ENCODE measurements at places on chromosomes 5 and 9.

DNA sequence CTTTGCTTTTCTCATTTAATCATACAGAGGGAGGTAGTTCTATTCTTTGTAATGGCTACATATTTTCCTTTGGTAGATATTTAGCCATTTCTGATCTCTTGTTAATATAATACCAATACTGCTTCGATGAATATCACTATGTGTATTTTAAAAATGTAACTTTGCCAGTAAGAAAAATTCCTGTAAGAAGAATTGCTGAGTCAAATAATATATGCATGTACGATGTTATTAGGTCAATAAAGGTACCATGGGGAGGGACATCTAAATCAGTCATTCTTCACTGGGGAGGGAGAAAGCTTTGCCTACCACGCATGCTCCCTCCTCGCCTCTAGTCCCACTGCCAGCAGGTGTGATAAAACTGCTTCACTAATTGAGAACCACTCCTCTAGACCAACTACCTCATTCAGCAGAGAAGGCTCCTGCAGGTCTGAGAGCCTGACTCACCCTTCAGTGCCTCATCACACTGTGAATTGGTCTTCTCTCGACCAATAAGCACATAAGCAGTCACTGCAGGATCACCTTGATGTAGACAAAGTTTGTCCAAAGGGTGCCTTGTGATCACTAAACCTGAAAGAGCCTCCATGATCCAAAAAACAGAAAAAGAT is 56.1 kb upstream of the TBCA start:
- no peak for DNase-seq

DNA sequence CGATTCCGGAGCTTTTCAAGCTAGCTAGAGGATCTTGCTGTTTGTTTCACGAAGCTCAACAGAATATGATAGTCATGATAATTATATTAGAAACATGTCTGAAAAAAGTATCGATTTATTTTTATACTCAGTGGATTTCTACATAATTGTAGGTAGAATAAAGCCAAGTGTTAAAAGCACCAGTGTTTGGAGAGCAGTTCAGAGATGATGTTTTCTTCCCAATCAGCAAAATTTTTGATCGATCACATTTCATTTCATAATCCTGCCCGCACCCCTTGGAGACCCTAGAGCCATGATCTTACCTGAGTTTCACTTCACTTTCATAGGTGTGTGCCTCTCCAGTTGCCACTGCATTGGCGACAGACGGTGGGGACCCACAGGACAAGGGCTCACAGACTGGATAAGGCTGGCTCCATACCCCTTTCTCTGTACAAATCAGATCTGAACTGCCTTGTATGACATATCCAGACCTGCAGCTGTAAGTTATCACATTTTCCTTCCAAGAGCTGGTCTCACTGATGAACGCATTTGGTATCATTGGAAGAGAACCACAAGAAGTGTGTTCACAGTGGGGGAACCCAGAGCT is 68.3 kb upstream of the TXNDC8 start:
- no peak for DNase-seq

GRCh38 chr9:117403403-117403811 is 11.4 kb downstream of the ASTN2 start:
- DNase-seq = no peak

GRCh38 chr5:65171645-65172044 is 310.1 kb downstream of the ADAMTS6 start:
- DNase-seq = no peak

GRCh38 chr5:72066705-72067107 is 40.6 kb upstream of the MAP1B start:
- no peak for DNase-seq

GRCh38 chr5:142969624-142970439 is 199.7 kb downstream of the ARHGAP26 start:
- no peak for DNase-seq

DNA sequence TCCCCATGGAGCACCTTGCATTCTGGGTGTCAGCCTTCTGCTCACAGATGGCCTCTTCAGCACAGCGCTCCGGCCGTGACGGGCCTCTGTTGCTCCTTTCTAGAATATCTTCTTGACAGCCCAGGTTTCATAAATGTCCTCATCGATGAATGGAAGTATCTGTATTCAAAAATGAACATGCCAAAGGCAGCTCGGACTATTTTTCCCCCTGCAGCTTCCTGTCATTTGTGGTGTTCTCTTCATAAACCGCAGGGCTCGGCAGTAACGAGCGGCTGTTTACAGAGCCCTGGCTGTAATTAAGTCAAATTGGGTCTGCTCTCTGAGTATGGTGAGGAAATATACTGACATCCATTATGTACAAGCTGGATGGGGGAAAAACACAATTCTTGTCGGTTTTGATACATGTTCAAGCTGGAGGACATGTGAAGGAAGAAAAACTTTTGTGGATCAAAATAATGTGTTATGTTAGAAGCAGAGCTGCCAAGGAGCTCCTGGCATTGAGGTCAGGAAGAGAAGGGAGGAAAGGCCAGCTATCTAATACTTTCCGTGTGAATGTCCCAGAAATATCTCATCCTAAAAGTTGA is 154.1 kb upstream of the CD180 start:
- DNase-seq = no peak

GRCh38 chr5:54095969-54096368 is 214.4 kb downstream of the ARL15 start:
- no peak for DNase-seq

DNA sequence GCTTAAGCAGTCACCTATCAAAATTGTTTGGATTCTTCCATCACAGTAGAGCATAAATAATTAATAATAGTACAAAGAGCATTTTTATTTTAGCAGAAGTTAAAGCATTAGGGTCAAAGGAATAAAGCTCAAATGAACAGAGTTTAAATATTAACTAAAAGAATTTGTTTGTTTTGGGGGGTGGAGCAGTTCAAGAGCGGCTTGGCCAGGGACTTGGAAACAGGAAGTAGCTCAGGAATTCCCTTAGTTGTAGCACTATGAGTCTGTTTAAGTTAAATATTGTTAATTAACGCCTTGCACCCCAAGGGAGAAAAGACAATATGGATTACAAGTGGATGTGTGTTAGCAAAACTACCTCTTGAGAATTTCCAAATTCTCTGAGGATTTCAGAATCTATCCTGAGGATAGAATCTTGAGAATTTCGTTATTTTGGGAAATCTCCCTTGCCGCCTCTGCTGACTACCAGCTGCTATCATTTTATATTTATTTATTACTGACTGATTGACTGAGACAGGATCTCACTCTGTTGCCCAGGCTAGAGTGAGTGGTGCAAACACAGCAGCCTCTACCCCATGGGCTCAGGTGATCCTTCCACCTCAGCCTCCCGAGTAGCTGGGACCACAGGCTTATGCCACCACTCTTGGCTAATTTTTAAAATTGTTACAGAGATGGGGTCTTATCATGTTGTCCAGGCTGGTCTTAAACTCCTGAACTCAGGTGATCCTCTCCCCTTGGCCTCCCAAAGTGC is 96.7 kb upstream of the CHD1 start:
- no peak for DNase-seq

GRCh38 chr5:17666726-17667235 is 32.5 kb downstream of the TAF11L14 start:
- DNase-seq = no peak

DNA sequence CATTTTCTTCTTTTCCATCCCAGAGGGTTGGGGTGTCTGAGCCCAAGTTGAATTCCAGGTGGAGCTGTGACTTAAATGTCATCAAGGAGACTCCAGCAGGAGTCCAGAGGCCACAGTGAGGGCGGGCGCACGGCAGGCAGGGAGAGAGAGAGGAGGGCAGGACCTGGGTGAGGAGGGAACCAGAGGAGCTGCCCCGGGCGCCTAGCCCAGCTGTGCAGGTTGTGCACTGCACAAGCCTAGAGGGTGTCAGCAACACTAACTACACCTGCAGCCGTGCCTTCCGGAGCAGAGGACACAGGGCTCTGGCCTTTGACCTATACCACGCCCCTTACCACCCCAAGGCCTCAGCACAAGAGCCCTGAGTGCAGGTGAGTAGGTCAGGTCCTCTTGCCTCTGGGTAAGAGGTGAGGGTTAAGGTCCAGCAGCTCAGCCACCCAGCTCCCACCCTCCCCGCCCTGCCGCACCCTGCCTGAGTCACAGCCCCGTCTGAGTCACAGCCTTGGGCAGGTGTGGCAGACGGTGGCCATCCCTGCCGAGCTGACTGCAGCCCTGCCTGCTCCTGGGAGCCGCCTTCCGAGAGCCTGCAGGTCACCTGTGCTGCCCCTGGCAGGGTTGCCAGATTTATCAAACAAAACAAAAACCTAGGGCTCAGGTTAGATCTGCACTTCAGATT is 6.4 kb upstream of the AGPAT2 start:
- DNase-seq = no peak

GRCh38 chr9:137316012-137316981 is 14.2 kb upstream of the NRARP start:
- no peak for DNase-seq

DNA sequence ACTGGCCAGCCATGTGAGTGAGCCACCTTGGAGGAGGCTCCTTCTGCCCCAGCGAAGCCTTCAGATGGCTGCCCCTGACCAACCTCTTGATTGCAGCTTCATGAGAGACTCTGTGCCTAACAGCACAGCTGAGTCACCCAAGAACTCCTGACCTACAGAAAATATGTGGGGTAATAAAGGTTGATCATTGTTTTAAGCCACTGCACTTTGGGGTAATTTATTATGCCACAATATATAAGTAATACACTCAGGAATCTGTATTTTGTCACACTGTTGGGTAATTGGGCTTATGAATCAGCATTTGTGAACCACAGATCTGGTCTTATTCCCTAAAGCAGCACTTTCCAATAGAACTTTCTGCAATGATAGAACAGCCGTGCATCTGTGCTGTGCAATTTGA is 24.4 kb upstream of the VDAC1 start:
- DNase-seq = no peak

DNA sequence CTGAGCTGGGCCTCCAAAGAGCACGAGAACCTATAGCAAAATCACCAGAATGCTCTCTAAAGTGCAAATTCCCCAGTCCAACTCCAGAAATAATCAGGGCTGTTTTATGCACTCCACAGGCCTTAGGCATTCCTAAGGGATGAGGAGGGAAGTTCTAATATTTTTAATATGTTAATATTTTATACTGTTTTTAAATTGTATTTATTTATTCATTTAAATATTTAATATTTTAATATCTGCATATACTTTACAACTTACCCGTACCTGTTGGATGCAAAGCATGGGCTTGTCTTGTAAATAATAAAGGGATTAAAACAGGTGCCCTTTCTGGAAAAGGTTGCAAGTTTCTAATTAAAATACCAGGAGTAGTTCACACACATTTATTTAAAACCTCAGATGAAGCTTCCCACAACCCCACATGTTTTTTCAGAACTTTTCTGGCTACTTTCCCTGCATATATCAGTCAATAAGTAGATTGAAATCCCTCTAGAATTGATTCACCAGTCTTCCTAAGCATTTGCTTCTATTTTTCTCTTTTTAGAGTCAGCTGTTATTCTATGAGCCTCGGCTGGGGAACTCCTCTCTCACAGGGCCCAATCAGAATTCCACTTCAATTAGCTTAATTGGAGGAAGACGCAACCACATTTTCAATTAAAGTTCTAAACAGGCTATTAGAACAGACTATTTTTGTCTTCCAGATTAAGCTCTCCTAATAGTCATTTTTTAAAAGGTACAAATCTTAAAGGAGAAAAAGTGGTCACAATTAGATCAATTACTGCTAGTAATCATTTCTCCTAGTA is 140.8 kb downstream of the CDH6 start:
- no peak for DNase-seq

GRCh38 chr9:134390537-134390936 is 64.3 kb downstream of the RXRA start:
- no peak for DNase-seq

GRCh38 chr9:4117835-4118610 is 181.8 kb downstream of the GLIS3 start:
- no peak for DNase-seq

DNA sequence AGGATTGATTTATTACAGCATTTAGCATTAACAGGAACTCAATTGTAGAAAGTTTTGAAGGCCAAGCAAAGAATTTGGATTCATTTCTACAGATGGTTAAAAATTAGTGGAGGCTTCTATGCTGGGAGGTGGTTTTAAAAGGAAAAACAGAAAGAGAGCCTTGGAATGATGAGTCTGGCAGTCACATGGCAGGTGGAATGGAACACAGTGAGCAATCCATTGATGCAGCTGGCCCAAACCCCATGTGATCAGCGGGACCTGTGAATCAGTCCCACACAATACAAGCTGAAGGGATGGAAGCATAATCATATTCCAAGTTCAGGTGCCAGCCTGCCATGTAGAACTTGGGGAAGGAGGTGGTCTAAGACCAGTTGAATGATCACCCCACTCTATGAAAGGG is 147.9 kb downstream of the PIP5K1B start:
- no peak for DNase-seq

- no peak for DNase-seq
Observed at GRCh38 chr5:169740435-169740834, 103.4 kb downstream of the DOCK2 start.

DNA sequence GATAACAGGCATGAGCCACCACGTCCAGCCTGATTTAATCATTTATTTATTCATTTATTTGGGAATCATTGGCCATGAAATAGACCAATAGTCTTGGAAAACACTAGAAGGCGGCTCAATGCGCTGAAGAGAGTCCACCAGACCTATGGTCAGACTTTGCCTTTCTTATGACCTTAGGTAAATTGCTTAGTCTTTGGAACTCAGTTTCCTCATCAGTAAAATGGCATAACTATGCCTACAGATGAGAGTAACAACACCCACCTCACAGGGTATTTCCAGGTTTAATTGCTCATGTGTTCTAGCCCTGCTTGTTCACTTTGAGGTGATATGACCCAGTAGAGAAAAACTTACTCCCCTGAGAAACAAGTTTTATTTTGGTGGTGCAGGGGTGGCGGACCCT is 38.2 kb upstream of the CPEB4 start:
- no peak for DNase-seq

DNA sequence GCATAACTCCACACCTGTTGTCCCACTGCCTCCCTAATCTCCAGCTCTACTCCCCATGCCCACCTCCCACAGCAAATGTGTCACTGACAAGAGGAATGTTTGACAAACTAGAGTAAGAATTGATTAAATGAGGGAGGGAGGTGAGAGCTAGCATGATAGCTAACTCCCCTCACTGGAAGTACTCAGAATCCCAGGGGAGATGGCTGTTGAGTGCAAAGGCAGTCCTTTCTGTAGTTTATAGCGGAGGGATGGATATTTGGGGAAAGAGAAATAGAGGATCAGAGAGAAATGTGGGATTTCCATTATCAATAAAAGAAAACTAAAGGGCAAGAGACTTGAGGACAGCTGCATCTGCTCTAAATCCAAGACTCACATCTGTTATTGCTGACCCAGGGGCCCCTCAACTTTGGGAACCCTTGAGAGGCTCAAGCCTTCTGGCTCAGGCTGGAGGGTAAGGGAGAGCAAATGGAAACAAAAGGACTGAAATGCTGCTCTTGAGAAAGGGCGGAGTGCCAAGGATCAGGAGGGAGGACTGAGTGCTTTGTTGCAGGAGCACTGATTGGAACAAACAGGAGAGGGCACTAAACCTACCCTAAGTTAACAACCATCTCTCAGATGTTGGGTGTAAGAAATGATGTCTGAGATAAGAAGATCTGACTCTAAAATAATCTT is 372.1 kb downstream of the NTRK2 start:
- DNase-seq = no peak

DNA sequence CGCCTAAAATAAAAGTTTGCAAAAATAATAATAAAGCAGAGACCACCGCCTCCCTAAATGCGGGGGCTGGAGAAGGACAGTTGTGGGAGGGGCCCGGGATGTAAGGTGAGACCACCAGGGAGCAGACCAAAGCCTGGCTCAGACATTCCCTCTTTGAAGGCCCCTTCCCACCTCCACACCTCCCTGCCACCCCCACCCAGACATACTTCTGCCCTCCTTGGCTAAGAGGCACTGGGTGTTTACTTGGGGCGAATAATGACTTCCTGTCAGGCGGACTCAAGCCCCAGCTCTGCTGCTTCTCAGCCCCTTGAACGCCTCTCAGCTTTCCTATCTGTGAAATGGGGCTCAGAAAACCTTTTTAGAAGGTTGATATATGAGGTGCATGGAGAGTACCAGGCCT is 58.8 kb upstream of the GGTA1 start:
- no peak for DNase-seq
